Pons (tissue), 1 donor: ENCODE measurements at places on chromosomes 2 and 18.

- DNase-seq: no peak
Measured at GRCh38 chr2:240557808-240558207, at the start of gene ANKMY1. TSS of gene ANKMY1 (minus strand) at chr2:240557988. CDS start at chr2:240557335, 653 bp downstream.

DNA sequence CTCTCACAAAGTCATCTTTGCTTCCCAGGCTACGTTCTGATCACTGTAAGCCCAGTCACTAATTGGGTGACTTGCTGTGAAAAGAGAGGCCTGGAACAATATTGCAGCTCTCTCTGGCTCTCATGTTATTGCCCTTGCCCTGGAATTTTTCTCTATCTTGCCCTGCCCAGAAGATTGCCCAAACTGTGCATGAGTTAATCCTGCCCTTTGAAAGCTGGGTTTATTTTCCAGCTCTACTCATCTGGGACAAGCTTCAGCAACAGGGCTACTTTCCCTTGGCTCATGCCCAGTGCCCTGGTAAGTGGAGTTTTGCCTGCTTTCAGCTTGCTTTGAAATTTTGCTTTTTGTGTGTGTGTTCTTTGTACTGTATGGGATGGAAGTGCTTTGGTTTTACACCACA is 6.9 kb upstream of the EHBP1 start:
- DNase-seq: no peak

GRCh38 chr2:145287736-145288135 is 767.8 kb upstream of the ZEB2 start:
- DNase-seq: no peak

GRCh38 chr18:43627848-43628530 is 350.7 kb upstream of the SYT4 start:
- DNase-seq: no peak

- DNase-seq: no peak
Measured at GRCh38 chr2:39778233-39778632, 825 bp downstream of the THUMPD2 start.

GRCh38 chr2:5365871-5366461 is 326.2 kb upstream of the SOX11 start:
- peak; percentile 62 for DNase-seq

GRCh38 chr2:205755923-205756322 is 73.6 kb downstream of the NRP2 start:
- no peak for DNase-seq

DNA sequence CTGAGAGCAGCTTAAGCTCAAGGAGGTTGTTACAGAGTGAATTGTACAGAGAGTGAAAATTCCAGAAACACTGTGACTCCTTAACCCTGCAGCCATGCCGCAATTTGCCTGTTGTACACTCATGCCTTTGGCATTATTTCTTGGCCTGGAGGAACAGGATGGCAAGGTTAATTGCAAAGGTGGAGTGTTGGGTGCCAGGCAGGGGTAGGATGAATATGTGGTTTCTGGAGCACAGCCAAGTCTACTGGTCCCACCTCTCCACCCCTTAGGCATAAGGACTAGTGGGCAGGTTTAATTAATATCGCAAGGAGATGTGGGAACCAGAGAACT is 250.2 kb downstream of the LRRTM1 start:
- DNase-seq: no peak

GRCh38 chr2:239720361-239721360 is 304.5 kb downstream of the NDUFA10 start:
- no peak for DNase-seq

DNA sequence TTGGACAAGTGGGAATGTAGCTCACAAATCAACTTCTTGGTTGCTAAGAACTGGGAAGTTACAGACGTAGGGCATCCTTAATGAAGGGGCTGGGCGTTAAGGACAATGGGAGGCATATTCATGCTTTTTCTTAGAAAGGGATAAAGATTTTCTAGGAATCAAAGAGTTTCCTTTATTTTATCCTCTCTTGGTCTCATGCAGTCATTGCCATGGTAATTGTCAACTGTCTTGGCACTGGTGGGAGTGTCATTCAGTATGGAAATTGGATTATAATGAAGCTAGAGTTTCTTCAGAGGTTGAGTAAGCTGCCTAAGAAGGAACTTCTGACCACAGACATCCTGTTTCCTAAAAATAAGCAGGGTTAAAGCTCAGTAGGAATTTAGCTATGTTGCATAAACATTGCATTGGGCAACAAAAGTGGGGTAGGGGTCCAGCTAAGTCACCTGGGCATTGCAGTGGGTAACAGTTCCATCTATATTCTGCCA is 114.0 kb downstream of the LYPD6B start:
- peak; percentile 56 for DNase-seq

DNA sequence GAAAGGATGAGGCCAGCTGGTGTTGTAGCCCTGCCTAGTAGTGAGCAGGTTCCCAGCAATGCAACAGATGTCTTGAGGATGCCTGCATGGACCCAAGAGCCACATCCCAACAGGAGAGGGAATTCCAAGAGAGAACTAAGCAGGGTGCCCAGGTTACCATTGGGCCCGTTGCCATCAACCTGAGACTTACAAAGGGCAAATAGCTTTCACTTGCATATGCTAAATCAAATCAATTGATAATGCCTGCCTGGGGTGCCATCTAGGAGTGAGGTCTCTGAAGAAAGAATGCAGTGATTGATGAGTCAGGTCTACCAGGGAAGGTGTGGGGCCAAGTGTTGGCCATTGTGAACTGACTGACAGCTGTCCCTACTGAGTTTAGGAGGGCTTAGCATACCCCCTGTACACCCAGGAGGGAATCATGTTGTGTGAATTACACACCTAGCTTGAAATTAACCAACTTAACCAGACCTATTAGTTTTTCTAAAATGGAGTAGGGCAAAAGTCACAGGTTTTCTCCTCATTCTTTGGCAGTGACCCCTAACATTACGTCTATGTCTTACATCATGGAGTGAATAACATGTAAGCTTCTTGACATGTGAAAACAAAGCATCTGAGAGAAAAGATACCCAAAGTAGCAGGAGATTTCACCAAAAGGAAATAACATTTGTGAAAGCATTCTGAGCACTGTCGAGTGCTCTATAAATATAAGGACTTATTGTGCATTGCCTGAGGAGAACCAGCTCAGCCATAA is 32.3 kb downstream of the FHOD3 start:
- no peak for DNase-seq

DNA sequence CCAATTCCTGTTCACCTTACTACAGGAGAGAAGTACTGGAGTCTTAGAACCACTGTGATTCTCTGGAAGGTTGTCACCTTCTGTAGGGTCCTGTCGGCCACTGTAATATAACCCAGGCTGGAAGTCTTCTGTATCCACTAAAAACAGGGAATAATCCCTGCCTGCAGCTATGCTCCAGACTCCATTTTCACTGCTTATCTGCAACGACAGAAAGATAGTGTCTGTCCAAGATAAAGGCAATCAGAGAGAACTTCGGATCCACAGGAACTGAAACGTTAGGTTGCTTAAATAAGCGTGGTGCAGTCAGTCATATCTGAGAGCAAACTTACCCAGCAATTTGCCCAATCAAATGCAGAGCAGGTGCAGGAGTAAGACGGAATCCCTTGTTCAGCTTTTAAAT is 34.2 kb downstream of the ALS2 start:
- DNase-seq: no peak

DNA sequence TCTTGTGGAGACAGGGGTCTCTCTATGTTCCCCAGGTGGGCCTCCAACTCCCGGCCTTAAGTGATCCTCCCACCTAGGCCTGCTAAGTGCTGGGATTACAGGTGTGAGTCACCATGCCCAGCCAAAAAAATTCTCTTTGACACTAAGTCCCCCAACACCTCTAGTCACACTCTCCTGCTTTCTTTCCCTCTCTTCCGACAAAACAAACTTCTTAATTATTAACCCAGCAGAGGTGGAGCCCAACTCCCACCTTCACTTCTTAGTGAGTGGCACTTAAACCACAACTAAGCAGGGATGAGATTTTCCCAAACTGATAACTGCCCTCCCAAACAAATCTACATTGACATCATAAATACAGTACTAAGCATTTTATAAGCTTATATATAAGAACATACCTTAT is 60.5 kb upstream of the PMAIP1 start:
- DNase-seq: no peak

DNA sequence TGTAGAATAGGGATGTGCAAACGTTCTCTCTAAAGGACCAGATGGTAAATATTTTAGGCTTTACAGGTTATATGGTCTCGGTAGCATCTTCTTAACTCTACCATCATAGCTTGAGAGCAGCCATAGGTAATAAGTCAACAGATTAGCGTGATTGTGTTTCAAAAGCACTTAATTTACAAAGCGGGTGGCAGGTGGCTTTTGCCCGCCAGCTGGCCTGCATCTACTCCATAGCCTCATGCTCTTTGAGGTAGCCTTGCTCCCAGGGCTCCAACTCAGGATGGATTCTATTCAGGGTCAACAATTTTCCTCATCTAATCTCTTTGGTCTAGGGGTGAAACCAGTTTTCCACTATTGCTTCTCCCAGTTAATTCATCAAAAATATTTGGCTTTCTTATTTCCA is 5.0 kb upstream of the ATP9B start:
- no peak for DNase-seq
